ENCODE measurements at places on chromosomes 4 and X.
A peak's percentile ranks its signal among the peaks of the same experiment; 100 is the strongest.

DNA sequence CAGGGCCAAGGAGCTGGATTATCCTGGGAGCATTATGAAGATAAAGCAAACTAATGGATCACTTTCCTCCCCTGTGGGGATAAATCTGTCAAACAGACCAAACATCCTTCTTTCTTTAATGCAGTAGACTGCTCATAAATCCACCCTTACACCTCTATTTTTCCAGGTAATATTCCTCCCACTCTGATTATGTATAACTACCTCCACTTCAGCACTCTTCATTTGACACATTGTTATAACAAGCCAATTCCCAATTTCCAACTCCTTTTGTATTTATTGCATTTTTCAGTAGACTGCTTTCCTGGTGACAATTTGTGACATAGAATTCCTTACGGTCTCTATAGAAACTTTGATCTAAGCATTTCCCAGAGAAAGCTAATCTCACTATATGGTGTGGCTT lies 115.0 kb upstream of the PRKG2 start:
- DNase-seq: no peak

GRCh38 chrX:120749141-120749846 lies 119.4 kb upstream of the C1GALT1C1 start:
- no peak for DNase-seq

DNA sequence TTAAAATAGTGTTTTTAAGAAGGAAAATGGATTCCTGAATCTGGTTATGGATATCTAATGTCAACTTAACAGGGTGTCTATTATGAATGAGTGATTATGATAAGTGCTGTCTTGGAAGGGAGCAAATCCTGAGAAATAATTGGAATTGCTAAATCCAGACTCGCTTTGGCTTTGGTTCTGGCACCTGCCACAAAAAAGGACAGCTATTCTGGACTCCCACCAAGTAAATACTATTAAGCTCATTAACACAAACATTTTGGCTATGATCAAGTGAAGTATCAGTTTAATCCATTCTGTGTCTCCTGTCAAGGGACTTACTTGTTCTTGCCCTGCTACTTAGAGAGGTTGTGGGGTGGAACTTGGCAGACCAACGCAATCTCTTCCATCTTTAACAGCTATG lies 403.7 kb downstream of the CENPC start:
- DNase-seq: peak; percentile 10

- no peak for DNase-seq
These were observed 548 bp downstream of the NEUROG2 start for GRCh38 chr4:112515198-112516065.

DNA sequence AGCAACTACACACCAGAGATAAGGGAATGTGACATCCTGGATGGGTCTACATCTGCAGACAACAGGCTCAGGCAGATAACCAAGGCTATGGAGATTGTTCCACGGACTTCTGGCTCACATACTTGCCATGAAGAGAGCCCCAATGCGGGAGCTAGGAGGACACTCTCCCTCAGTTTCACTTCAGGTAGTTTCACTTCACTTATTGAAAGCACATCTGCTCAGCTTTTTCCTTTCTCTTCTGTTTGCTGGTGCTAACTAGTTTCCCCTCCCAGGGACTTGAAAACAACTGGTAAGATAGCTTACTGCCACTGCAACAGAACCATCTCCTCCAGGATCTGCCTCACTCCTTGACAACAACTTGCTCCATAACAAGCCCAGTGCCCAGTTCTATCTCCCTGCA lies 1.4 kb upstream of the CT47C1 start:
- no peak for DNase-seq

- no peak for DNase-seq
These were observed 190.9 kb downstream of the NDST4 start for GRCh38 chr4:114922592-114922933.

DNA sequence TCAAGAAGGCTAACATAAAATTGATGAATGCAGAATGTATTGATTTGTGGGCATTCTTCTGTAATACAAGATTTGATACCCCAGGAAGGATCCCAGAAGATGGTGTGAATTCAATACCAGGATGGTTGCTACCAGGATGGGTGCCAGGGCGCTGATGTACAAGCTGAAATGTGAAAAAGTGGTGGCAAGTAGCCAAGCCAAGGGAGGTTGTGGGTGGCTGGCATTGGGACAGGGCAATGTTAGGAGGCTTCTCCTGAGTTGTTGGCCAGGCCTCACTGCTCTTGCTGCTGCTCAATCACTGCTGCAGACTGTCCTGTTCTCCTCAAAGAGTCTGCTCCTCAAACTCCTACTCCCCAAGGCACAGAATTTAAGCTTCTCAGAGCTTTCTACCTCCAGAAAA lies 77.1 kb downstream of the RBM46 start:
- DNase-seq: no peak

DNA sequence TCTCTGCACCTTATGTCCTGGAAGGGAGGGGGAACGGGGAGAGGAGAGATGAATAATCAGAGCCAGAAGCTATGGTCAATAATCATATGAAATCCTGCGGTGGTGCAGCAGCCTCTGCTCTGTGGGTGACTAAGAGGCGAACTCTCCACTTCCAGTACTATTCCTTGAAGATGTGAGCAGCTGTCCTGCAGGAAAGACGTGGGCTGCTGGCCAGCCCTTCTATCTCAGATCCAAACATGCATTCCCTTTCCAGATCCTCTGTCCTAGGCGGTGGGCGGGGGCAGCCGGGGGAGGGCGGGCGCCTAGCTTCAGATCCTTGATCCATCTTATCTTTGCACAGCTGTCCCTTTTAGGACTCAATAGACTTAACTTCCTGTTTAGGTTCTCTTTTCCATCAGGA lies 34.5 kb downstream of the SPINK2 start:
- DNase-seq: no peak

DNA sequence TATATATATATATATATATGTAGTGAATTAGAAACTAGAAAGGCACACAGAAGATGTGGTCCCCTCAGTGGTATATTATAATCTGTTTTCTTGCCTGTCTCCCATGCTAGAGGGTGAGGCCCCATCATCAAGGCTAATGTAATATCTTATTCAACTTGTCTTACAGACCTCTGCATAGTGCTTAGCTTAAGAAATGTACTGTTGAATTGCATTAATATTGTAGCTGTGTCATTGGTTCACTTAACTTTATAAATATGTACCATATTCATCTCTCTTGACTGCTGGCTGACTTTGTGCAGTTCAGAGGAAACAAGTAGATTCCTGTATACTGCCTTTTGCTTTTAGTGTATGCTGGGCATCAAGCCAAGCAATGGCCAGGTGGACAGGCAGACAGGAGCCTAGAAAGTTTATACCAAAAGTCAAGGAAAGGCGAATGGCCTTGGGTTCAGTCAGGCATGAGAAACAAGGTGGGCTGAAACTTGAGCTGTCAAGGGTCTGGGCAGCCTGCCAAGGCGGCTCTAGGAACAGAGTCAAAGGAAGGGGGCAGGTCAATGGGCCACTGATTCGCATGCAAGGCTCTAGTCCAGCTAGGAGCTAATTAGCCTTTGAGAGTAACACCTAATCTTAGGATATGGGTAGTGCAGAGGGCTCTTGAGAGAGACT lies 78.8 kb upstream of the LEF1 start:
- DNase-seq: peak; percentile 87

Measured in DMS79 (cell line).